Kidney (tissue), 22 donors: ENCODE measurements at places on chromosomes 7 and 10.

DNA sequence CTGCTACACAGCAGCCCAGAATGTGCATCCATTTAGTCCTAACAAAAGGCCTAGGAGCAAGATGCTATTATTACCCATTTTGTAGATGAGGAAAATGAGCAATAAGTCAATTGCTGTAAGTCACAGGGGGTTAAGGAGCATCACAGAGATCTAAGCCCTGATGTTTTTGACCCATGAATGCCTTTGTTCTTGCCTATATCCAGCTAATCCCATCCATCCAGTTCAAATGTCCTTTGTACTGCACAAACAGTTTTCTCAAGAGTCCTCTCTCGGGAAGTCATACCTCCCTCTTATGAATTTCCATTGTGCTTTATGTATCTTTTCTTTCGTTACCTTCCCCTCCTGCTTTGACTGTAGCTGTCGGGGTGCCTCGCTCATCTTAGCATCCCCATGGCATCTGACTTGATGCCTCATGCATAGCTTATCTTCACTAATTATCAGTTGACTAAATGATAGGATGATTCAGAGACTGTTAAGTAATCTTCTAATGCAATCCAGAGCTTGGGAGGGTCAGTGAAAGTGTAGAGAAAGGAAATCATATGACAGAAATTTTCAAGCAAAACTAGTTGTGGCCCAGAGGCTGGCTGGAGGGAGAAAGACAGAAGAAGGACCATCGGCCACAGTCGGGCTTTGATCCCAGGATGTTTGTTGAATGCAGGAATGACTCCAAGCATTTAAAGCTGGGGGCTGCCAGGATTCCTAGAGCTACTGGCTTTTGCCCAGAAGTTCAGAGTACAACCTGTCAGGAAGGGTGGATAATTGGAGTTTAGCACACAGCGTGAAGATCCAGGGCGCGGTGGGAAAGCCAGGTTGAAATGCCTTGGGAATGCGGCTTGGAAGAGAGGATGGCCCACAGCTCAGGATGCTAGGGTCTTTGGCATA lies 23.5 kb downstream of the BLVRA start:
- DNase-seq = no peak

GRCh38 chr7:93747019-93747418 lies 143.5 kb downstream of the TFPI2 start:
- DNase-seq = no peak

- DNase-seq = no peak
Measured at GRCh38 chr7:70573696-70574095, 558.2 kb upstream of the GALNT17 start.

- DNase-seq = no peak
Measured at GRCh38 chr7:22884911-22885788, 62.5 kb upstream of the TOMM7 start.

DNA sequence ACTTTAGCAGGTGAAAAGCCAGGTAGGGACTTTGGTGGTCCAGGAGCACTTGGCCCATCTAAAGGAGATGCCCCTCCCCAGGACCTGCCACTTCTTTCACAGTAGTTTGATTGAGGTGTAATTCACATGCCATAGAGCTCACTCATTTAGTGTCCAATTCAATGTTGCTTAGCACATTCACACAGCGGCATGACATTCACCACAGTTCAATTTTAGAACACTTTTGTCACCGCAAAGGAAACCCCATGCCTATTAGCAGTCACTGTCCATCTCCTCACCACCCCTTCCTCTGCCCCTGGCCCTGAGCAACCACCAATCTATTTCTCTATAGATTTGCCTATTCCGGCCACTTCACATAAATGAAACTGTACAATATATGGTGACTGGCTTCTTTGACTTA lies 211.6 kb upstream of the ZMIZ1 start:
- no peak for DNase-seq

DNA sequence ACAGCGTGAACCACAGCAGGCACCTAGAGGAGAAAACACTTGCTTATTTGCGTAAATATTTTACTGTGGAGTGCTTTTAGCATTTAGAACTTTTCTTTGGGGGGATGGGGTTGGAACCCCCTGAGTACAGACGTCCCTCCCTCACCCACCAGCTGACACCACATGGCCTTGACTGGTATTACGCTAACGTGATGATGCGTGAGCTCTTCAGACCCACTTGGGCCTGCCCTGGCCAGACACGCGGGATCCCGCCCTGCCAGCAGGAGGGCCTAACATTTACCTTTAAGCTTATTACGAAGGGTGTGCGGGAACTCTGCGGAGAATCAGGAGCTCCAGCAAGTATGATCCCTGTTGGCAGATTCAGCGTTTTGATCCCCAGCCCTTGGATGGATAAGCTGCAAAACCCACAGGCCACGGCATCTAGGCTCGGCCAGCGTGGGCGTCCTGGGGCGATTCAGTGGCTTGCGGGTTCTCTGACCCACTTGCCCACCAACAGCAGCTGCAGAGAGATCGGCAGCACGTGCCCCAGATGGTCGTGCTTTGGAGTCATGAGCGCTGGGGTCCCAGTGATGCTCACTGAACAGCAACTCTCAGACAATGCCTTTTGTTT lies 545.5 kb upstream of the FOXK1 start:
- no peak for DNase-seq

- DNase-seq = no peak
Measured at GRCh38 chr7:2616387-2617324, 15.1 kb upstream of the TTYH3 start.

DNA sequence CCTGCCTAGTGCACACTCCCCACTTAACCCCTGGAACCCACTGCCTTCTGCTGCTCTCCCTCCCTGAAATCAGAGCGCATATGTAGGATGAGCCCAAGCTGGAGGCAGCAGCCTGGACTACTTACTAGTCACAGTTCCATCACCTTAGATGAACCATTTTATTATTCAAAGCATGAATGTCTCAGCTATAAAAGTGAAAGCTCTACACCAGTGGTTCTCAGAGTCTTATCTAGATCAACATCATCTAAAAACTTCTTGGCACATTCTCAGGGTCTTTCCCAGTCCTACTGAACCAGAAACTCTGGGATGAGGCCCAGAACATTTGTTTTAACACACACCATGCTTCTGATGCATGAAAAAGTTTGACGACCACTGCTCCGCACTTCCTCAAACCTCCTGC lies 100.3 kb upstream of the ANK3 start:
- DNase-seq = no peak

GRCh38 chr10:49010295-49010694 lies 70.7 kb upstream of the LRRC18 start:
- DNase-seq = no peak

DNA sequence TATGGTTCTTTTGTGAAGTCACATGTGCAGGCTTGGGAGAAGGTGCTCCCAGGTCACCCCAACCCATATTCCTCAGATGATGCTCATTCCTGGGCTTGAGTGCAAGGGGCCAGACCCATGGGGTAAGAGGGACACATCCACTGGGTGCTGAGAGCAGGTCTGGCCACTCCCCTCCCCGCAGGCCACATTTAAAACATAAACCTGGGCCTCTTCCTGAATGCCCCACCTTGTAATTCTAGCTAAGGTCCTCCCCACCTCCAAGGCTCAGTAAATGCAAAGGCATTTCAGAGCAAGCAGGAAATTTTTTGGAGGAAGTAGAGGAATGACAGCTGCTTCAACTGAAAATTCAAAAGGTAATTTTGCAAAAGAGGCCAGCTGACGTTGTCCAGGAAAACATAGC lies 172.5 kb downstream of the ARHGAP21 start:
- DNase-seq = no peak

- DNase-seq = no peak
Measured at GRCh38 chr7:87231258-87231657, 11.7 kb upstream of the TMEM243 start.

GRCh38 chr7:111987886-111988285 lies 218.3 kb downstream of the DOCK4 start:
- DNase-seq = no peak

DNA sequence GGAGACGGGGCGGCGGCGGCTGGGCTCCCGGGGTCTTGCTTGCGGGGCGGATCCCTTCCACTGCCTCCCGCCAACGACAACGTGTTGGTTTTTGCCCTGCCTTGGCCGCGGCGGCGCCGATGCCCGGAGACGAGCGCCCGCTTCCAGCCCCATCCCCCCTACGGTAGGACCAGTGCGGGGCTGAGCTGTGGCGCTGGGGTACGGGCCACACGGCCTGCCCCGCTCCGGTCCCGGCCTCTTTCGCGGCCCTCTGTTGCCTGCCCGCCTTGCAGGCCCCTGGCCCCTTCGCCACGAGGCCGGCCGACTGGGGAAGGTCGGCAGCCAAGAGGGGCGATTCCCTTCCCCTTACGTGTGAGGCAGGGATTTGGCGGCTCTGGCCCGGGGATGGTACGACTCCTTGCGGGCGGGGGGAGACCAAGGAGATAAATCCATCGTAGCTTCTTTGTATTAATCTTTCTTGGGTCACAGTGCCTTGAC lies 488 bp downstream of the EIF4H start:
- DNase-seq = peak; percentile 84

DNA sequence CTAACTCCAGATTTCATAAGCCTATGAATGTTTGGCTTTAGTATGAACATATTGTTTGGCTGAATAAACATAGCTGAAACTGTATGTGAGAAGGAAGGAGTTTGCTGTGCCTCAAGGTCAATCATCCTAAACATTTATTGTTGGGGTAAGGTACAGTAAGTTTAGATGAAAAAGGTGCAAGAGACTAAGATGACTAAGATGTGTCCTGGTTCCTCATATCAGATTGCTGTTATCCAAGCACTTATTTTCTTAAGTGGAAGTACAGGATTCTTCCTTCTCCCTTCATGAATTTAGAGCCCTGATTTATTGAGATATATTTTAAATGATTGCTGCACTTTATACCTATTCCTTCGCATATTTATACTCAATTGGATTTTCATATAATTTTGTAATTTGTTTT lies 12.2 kb downstream of the MDFIC start:
- no peak for DNase-seq

DNA sequence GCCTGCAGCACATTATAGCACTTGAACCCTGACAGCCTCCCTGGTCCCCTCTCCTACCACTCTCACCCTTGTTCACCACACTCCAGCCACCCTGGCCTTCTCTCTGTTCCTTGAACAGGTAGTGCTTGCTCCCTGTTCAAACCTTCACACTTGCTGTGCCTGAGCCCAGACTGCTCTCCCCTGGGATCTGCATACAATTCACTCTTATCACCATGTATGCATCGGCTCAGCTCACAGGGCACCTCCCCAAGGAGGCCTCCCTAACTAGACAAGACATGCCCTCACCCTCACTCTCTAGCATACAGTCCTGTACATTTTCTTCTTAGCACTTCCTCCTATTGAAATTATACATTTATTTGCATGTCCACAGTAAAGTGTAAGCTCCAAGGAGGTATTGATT lies 59.3 kb downstream of the FAM13C start:
- no peak for DNase-seq

DNA sequence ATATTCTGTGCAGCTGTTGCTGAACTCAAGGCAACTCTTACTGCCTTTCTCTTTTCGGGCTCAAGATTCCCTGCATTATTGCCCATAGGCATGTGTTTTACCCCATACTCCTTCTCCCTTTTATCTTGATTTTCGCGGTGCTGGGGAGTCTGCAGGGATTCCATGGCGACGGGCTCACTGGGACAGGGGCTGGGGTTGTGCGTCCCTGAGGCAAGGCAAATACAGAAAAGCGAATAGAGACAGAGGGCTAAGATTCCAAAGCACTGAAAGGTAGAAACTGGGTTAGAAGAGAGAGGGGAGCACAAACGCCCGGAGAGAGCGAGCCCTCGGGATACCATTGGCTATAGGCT lies 519 bp upstream of the RPP38 start:
- no peak for DNase-seq

GRCh38 chr10:99427566-99428190 lies 2.7 kb downstream of the GOT1 start:
- no peak for DNase-seq

DNA sequence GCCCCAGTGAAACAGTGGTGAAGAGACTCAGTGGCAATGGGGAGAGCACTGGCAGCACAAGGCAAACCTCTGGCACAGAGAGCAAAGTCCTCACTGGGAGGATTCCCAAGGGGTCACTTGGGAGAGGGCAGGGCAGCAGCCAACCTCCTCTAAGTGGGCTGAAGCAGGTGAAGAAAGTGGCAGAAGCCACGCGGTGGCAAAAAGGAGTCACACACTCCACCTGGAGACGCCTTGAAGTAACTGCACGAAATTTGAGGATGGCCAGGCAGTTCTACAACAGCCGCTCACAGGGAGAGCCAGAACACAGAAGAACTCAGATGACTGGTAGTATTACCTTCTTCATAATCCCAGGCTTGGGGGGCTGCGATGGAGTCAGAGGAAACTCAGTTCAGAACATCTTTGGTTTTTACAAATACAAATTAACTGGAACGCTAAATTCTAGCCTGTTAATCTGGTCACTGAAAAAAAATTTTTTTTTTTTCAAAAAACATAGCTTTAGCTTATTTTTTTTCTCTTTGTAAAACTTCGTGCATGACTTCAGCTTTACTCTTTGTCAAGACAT lies 574 bp upstream of the IL6 start:
- peak; percentile 61 for DNase-seq

GRCh38 chr10:50540826-50541122 lies 83.0 kb downstream of the SGMS1 start:
- DNase-seq = no peak

DNA sequence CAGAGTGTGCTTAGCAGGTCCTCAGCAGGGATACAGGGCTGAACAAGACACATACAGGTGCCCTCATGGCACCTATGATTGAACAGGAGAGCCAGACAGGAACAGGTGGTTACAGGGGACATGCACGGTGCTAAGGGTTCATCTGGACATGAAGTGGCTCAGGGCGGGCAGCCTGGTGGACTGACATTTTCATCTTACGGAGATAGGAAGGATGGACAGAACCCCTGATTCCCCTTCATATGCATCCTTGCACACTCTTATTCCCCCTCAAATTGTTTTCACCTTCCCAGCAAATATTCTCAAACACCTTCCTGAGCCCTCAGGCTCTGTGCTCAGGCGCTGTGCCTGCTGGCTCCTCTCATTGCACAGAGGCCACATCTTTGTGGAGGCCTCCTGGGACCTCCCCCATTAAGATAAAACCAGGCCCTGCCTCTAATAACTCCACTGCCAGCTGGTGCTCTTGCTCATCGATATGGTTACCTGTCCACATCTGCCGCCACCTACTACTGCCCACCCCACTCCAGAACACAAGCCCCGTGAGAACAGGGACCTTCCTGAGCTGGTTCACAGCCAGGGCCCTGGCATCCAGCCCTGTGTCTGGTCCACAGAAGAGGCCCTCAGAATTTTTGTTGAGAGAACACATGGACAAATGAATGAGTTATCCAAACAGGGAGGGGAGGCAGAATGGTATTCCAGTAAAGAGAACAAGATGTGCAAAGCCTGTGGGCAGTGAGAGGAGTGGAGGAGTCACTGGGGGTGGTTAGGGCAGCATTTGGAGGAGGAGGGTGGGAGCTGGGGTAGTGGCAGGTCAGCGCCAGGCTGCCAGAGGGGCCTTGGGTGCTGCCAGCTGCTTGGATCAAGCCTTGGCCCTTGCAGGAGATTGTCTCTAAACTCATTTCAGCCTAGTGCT lies 68.9 kb upstream of the AQP1 start:
- no peak for DNase-seq

- no peak for DNase-seq
Measured at GRCh38 chr10:83108565-83109333, 1030.6 kb upstream of the GHITM start.

DNA sequence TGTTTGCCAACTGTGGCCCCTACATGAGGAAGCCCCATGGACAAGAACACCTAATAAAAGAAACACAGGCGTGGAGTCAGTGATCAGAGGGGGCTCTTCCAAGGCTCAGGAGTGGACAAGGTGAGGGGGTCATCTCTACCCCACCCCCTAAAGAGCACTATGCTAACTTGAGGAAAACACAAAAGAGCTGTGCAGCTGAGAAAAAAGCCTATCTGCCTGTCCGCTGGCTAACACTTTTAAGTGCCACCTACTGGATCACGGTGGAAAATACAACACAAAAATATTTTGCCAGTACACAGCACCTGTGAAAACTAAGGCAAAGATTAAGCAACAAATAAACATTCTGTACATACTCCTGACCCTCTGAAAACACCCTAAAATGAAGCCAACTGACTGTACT lies 53.1 kb upstream of the COBL start:
- peak; percentile 32 for DNase-seq
